ENCODE measurements at places on chromosomes 7 and 10.

GRCh38 chr10:6402349-6402709 is 177.7 kb downstream of the PRKCQ start:
- no peak for DNase-seq

DNA sequence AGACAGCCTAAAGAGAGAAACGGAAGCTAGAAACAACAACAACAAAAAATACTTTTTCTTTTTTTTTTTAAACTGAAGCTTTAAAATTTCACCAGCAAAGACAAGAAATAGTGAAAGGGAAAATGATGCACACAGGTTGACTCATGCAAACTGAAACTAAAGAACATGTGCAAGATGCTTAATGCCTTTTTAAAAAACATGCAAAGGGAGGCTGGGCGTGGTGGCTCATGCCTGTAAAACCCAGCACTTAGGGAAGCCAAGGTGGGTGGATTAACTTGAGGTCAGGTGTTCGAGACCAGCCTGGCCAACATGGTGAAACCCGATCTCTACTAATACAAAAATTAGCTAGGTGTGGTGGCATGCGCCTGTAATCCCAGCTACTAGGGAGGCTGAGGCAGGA is 15.1 kb upstream of the CUBN start:
- no peak for DNase-seq

GRCh38 chr10:111211706-111212105 is 134.9 kb downstream of the ADRA2A start:
- DNase-seq, result no peak

DNA sequence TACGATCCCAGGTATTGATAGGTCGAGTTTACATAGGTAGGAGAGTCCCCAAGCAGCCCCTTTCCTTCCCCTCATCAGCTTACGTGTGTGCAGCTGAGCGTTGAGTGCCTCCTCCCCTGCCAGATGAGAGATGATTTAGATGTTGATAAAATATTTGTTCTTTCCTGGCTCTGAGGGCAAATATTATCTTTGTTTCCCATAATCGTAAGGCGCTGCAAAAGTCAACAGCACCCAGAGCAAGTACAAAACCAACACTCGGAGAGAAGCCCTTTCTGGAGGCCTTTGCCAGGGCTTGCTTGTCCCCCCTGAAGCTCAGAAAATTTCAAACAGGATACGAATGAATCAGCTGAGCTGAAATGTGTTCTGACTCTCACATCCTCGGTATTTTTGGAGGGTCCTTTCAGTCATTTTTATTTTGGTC is 683.2 kb downstream of the LRMDA start:
- no peak for DNase-seq

- DNase-seq, result no peak
These were observed 74.1 kb upstream of the DUSP5 start for GRCh38 chr10:110423650-110424049.

- DNase-seq, result no peak
These were observed 194.6 kb upstream of the PHYHIPL start for GRCh38 chr10:58981846-58982245.

- no peak for DNase-seq
These were observed 534.4 kb downstream of the ETV1 start for GRCh38 chr7:13454916-13455592.

DNA sequence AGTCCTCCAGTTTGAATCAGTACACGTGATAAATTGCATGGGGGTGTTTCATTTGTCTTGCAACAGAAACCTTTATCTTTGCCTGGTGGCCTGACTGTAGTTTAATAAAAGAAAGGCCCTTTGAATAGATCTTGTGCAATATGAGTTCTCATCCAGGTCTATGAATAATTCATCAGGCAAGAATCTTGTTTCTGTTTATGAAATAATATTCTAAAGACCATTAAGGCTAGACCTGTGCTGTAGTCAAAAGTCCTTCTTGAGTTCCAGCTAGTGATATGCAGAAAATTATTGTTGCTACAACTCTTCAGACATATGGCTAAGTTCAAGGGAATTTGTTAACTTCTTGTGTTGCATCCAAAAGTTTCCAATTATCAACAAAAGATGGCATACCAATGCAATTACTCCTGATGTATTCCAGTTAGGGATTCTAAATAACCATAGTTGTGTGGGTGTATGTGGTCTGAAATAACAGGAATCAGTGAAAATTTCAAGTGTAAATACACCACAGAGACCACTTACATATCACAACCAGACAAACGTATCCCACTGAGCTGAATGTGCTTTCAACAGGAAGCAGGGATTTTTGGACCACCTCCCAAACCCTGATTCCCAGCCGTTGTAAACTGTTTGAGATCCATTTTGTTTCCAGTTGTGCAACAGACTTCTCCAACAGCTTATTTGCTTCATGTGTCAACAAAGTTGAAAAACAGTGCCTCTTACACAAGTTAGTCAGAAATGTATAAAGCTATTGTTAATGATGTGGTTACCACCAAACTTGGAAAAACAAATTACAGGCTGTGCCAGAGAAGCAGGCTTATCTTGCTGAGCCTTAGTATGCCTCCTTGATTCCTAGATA is 54.7 kb upstream of the BICC1 start:
- no peak for DNase-seq

DNA sequence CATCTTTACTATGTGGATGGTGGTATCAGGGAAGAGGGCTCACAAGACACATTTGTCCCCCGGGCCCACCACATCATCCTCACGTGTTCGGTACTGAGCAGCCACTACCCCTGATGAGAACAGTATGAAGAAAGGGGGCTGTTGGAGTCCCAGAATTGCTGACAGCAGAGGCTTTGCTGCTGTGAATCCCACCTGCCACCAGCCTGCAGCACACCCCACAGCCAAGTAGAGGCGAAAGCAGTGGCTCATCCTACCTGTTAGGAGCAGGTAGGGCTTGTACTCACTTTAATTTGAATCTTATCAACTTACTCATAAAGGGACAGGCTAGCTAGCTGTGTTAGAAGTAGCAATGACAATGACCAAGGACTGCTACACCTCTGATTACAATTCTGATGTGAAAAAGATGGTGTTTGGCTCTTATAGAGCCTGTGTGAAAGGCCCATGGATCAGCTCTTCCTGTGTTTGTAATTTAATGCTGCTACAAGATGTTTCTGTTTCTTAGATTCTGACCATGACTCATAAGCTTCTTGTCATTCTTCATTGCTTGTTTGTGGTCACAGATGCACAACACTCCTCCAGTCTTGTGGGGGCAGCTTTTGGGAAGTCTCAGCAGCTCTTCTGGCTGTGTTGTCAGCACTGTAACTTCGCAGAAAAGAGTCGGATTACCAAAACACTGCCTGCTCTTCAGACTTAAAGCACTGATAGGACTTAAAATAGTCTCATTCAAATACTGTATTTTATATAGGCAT is 9.1 kb upstream of the CSGALNACT2 start:
- peak; percentile 98 for DNase-seq

DNA sequence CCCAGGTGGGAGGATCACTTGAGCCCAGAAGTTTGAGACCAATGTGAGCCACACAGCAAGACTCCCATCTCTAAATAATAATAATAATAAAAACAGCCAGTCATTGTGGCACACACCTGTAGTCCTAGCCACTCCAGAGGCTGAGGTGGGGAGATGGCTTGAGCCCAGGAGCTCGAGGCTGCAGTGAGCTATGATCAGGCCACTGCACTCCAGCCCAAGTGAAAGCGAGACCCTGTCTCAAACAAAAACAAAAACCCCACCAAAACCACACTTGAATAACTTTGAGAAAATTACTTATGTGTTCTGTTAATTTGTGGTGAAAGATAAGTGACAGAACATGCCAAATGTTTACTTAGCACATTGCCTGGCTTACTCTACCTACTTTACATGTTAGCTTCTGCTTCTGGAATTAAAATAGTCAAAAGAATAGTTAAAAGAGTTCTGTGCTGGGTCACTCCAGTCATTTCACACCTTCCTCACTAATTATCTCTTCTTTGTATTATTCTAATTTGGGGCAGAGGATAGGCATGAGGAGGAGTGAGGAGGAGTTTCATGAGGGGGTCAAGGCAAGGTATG is 9.8 kb downstream of the TMEM60 start:
- no peak for DNase-seq

- peak; percentile 50 for DNase-seq
These were observed 26.9 kb downstream of the TMEM120A start for GRCh38 chr7:75967487-75967997.

GRCh38 chr10:102410429-102411073 is 8.0 kb downstream of the PSD start:
- no peak for DNase-seq

DNA sequence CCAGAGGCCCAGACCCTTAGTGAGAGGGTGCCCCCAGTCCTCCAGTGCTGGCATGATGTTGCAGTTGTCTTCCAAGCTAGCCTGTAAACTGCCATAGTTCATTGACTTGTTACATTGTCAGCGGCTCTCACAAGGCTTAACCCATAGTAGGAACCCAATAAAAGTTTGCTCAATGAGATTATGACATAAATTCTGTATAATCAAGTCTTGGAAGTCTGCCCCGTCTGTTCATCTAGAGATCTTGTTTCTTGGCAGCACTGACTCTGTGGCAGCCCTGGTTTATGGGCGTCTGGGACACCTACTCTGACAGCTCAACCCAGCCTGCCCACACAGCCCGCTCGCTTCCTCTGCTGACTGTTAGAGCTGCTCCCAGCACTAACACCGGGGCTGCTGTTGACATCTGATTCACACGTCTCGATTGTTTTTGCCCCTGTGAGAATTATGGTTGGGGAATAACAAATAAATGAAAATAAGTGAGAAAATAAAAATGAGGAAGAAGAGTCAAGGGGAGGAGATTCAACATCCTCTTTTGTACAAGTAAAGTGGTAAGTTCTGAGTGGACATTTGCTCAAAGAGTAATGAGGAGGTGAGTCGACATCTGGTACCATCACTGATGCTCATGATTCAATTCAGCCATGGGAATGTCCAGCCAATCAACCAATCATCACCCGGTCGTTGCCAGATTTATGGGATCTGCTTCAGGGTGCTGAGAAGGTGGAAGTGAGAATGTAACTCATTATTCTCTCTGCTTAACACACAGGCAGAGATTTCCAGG is 160.8 kb downstream of the SPAG6 start:
- DNase-seq, result peak; percentile 59

GRCh38 chr10:19049567-19049966 is 966 bp downstream of the MALRD1 start:
- no peak for DNase-seq

GRCh38 chr7:5320802-5321396 is 38.2 kb downstream of the SLC29A4 start:
- no peak for DNase-seq
